Activated CD4-positive, alpha-beta T cell treated with anti-CD3 and anti-CD28 coated beads, Interleukin-10, Interleukin-2, amounts not matched to agents 100 ng/mL and 50 ng/mL, durations not matched to agents 16 hours and 8 hours (primary cell): ENCODE measurements at places on chromosomes 5 and 9.

DNA sequence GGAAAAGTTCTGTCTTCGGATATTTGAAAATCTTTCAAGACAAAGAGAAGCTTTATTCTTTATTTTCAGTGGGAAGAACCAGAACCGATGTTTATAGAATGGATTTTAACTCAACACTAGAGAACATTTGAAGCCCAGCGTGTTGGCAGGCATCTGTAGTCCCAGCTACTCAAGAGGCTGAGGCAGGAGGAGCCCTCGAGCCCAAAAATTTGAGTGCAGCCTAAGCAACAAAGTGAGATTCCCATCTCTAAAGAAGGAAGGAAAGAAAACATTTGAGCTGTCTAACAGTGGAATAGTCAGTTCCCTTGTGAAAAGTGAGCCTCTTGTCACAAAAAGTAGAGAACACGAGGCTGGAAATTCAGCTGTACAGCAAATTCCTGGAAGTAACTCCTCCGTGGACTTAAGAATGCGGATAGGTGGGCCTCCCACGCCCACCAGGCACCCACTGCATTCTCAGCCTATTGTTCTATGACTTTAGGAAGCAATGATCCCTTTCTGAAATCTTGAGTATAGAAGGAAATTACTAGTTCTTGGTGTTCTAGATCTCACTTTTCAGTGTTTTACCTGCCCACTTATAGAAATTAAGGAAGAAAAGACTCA is 2.3 kb upstream of the PTPDC1 start:
- no peak for DNase-seq

GRCh38 chr9:126974594-126974993 is 60.0 kb downstream of the RALGPS1 start:
- DNase-seq: no peak

DNA sequence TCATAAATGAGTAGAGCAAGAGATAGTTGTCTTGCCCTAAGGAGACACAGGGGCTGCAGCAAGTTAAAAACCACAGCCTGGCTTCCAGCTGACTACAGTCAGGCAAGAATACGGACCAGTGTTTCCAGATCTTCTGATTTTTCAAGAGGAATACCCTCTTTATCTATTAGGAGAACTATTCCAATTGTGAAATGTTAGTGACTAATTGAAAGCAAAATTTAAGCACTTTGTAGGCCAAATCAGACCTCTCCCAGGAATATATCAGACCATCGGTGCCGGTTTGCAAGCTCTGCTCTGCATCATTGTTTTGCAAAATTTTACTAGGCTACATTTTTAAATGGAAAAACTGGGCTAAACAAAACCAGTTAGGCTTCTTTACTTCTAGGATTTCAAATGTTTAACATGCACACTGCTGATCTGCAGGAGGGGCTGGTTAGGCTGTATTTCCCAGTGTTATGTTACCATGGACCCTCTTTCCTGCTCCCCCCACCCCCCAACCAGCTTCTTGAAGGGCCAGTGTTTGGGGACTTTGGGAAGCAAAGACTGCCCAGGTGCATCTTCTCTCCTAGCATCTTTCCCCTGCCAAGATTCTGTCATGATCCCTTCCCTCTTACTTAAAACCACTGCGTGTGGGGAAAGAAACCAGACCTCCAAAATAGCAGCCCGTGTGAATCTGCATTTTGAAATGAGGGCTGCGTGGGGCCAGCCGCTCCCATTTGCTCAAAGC is 1.1 kb upstream of the ARSI start:
- no peak for DNase-seq

- DNase-seq: peak; percentile 49
Measured at GRCh38 chr9:120336021-120336752, 243.8 kb downstream of the CDK5RAP2 start.

- peak; percentile 70 for DNase-seq
Measured at GRCh38 chr5:178116143-178116885, 3.0 kb downstream of the N4BP3 start.

GRCh38 chr5:42962124-42962523 is 78.0 kb downstream of the ANXA2R start:
- no peak for DNase-seq

DNA sequence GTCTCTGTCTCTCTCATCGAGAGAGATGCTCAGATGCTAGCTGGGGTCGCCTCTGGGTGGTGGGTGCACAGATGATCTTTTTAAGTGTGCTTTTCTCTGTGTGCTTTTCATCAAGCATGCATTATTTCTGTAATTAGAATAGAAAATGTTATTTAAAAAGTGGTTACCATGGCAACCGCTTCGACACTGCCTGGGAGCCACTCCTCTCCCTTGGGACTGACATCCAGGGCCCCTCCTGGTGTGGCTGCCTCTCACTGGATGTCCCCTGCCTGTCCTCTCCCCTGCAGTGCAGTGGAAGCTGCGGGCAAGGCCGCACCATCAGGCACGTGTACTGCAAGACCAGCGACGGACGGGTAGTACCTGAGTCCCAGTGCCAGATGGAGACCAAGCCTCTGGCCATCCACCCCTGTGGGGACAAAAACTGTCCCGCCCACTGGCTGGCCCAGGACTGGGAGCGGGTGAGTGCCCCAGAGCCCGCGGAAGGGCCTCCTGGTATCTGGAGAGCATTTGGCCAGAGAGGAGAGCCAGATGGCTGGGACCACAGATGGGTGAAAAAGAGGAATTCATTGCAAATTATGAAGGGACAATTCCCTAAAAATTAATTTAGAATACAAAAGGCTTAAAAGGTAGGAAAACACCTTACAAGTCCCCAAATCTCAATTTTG is 34.7 kb downstream of the ADAMTSL2 start:
- DNase-seq: no peak

- DNase-seq: no peak
Measured at GRCh38 chr5:91730026-91730425, 346.9 kb upstream of the ARRDC3 start.

DNA sequence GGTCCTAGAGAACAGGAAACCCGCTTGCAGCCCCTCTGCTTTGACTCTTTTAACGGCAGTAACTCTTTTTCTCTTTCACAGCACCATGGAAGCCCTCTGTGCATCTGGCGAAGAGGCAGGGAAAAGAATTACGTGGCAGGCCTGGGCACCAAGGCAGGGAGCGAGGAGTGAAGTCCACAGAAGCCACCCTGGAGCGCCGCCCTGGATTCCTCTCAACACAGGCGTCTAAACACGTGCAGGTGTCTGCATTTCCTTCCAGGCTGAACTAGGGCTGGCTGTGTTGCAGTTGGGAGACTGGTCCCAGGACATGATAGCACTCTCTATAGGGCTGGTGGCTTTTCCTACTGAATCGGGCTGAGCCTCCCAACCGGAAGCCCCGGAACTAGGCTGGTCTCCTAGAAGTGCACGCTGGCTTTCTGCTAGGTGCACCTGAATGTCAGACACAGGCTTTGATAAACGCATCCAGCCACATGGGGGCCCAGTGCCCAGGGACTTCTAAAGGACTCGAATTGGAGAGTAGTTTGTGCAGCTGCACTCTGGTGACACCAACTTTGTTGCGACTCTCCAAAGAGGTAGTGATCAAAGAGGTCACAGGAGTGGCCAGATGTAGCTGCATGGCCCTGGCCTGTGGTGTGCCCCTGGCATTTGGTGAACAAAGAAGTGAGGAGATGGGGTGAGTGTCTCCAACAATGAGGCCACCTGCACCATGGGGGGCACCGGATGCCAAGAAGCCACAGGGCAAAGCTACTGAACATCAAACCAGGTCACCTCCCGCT is 54.5 kb downstream of the AK8 start:
- DNase-seq: no peak

DNA sequence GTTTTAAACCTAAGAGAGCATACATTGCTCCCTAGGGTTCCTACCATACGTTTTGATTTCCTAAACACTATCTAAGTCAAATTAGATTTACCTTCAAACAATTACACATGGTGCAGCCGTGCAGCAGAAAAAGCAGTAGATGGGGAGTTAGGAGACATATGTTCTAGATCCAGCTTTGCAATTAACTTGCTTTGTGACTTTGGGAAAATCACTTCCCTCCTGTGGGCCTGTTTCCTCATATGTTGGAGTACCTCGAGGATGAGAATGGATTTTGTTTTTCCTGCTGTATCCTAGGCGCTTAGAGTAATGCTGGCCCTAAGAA is 711 bp downstream of the MRPL50 start:
- no peak for DNase-seq

- DNase-seq: no peak
Measured at GRCh38 chr9:86046930-86047341, 52.4 kb downstream of the GOLM1 start.

DNA sequence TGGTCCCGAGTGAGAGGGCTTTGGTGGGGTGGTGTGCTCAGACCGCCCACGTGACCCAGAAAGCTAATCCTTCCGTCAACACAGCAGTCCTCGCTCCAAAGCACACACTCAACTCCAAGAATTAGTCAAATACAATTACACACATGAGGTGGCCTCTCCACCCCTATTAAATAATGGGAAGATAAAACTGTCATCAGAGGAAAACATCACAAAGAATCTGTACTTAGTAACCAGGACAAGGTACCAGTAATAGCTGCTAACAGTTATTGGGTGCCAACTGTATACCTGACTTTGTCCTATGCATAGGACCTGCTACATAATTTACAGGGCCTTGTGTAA is 222.8 kb downstream of the HSPA4 start:
- no peak for DNase-seq

DNA sequence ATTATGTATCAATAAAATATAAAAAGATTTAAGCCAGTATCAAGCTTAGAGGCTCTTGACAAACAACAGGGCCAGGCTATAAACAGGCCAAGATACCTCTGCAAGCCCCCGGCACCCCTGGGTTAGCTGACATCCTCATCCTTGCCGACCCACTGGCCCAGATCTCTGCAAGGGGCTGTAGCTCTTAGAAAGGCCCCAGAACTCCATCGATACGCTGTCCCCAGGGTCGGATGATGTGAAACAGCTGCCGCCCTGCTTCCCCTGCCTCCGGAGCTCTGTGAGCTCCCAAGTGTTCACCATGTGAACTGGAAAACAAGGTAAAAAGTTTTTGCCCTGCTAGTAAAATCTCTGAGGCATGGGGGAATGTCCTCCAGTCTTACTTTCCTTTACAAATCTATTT is 20.1 kb downstream of the SH3PXD2B start:
- no peak for DNase-seq

- DNase-seq: no peak
Measured at GRCh38 chr5:35162848-35163709, 67.2 kb downstream of the PRLR start.

GRCh38 chr5:53482717-53483638 is 2.5 kb downstream of the FST start:
- DNase-seq: peak; percentile 11

- no peak for DNase-seq
Measured at GRCh38 chr5:138661291-138661960, 86.2 kb upstream of the HSPA9 start.

- no peak for DNase-seq
Measured at GRCh38 chr9:105254226-105254625, 9.8 kb downstream of the SLC44A1 start.

GRCh38 chr5:1507457-1507856 is 16.3 kb downstream of the LPCAT1 start:
- no peak for DNase-seq

- no peak for DNase-seq
Measured at GRCh38 chr5:97276474-97277120, 93.5 kb upstream of the RIOK2 start.

DNA sequence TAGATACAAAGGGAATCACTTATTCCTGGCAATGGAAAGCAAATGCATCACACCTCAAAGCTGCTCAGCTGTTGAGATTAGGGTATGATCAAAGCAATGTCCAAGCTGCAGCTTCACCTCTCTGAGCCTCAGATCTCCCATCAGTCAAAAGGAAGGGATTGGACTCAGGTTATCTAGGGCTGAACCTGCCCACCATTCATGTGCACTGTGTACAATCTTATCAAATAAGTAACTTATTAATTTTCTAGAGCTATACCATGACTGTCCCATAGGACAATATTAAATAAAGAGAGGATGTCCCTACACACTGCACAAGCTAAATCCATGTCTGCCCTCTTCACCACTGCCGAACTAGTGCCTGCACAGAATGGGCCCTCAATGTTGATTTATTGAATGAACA is 127.0 kb downstream of the HSD17B3 start:
- no peak for DNase-seq

DNA sequence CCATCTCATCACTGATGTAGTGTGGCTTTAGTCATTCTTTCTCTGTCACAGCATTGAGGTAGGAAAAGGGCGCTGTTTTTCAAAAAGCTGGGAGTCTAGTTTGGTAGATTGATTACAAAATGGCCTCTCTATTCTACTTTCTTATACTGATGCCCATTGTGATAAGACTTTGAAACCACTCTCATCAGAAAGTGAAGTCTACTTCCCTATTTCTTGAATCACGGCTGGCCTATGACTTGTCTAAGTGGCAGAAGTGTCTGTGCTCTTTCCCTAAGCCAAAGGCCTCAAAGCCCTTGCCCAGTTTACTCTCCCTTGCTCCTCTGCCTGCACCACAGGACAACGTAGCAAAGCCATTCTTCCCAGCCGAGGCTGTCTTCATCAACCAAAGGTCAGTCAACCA is 83.0 kb upstream of the IL33 start:
- DNase-seq: no peak

DNA sequence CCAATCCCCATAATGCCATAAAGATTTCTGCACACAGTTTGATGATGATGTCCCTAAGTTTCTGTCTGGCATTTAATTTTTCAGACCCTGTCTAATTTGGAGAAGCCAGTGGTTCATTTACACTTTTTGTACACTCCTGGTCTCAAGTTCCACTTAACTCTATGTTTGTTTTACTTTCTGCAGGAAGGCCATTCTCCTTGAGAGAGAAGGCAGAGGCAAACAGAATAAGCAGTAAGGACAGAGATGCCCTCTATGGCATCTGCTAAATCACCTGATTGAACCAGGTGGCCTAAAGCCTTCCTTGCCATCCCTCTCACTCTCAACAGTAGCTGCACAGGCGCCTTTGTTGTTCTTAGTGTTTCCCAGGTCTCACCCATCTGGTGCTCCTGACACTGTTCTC is 86.1 kb upstream of the LRRTM2 start:
- no peak for DNase-seq

GRCh38 chr5:125138266-125138665 is 391.8 kb upstream of the ZNF608 start:
- DNase-seq: no peak

DNA sequence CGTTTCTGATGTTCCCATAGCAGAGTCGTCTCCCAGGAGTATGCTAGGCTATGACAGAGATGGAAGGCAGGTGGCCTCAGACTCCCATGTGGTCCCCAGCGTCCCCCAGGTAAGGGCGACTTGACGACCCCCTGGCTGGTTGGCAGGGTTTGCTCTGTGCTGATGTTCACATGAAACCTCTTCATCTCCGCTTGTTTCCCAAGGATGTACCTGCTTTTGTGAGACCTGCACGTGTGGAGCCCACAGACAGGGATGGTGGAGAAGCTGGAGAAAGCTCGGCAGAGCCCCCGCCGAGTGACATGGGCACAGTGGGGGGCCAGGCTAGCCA is 108.3 kb downstream of the WNK2 start:
- DNase-seq: no peak

- DNase-seq: no peak
Measured at GRCh38 chr5:107085572-107085971, 585.2 kb downstream of the EFNA5 start.
